ENCODE measurements at places on chromosomes 12 and 14.
A peak's percentile ranks its signal among the peaks of the same experiment; 100 is the strongest.

DNA sequence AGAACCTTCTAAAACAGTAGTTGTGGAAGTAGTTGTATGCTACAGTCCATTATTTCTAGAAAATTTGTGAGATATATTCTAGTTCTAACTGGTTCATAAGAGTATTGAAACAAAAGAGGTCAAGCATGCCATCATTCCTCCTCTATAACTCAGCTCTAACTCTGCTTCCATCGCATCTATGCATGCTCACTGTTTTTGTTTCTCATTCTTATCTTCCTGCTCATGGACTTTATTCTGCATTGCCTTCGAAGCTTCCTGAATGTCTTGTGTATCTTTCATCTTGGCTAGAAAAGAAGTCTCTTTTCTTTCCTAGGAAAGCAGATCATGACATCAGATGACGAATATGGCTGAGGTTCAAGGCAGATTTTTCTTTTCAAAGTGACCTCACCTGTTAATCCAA, 402 bp downstream of the LMNTD1 start:
- DNase-seq: peak; percentile 82

DNA sequence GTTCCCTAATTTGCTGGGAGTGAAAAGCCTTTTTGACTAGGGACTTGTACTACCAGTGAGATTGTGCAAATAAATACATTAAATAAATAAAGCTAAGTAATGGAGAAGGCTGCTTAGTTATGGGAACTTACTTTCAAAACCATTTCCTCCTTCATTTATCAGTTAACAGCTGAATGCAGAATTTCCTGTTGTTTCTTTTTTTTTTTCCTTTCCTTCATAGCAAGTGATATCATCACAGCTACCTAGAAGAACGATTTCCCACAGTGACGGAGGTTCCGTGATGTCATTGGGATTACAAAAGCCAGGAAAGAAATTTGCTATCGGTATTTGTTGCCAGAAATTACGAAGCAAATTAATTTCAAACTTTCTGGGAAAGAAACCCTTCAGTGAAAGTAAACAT, 42.1 kb upstream of the SOCS2 start:
- no peak for DNase-seq

- DNase-seq: peak; percentile 85
Observed at GRCh38 chr12:105741786-105742566, 396.8 kb downstream of the NUAK1 start.

DNA sequence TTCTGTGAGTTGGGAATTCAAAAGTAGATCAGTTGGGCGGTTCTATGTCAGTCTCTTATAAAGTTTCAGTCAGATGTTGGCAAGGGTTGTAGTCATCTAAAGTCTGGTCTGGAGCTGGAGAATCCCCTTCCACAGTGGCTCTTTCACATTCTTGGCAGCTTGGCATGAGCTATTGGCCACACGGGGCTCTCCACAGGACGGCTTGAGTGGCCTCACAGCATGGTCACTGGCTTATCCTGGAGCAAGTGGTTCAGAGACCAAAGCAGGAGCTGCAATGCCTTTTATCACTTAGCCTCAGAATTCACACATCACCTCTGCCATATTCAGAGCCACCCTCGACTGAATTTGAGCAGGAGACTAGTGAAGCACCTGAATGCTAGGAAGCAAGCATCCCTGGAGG, 7.1 kb upstream of the KICS2 start:
- no peak for DNase-seq

DNA sequence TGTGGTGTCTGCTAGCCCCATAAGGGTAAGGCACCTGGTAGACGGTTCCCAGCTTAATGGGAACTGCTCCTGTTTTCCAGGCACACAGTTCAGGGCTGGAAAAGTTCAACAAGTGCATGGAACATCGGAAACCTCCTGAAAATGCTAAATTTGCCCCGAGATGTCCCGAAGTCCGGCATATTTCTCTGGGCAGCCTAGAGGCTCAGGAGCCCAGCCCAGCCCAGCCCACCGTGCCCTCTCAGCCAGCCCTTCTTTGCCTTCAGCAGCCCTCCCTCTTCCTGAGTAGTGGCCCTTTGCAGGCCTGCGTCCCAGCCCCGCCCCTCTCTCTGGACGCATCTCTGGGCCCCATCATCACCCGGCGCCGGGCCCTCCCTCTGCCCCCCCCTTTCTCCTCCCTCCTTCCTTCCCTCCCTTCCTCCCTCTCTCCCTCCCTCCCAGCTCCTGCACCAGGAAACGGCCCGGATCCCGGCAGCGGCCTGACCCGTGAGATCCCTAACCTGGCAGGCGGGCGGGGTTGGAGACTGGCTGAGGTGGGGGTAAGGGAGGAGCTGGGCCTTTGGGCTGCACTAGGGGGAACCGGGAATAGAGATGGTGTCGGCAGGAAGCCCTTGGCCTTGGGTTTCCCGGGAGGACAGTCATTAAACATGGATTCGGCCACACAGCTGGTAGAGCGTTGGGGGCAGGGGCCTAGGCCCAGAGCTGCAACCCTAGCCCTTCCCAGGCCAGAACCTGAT, at the start of gene BCL2L2:
BCL2L2 (plus strand) TSS at position 422 of the 734 bp plus-strand sequence. CDS start 935 bp downstream, outside the sequence.
- peak; percentile 95 for DNase-seq

DNA sequence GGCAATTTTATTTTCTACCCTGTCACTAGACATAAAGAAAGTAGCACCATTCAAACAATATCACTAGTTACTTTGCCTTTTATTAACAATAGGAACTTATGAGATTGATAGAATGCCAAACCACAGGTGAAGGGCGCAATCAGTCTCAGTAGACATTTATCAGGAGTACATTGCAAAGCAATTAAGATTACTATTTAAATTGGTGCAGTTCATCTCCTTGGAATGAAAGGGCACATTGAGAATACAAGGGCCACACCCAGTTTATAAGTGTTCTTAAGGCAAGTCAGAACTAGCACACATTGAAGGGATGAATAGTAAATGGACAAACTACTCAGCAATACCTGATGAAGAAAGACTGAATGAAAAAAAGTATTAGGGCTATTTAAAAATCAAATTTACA, 601.4 kb downstream of the C12orf50 start:
- DNase-seq: no peak

GRCh38 chr14:21923820-21924219, 250.2 kb upstream of the OR4E1 start:
- no peak for DNase-seq

GRCh38 chr14:93941293-93941910, 14.3 kb downstream of the FAM181A start:
- DNase-seq: peak; percentile 97

Data from osteoblast (primary cell).